ENCODE measurements at places on chromosomes 3 and 15.

DNA sequence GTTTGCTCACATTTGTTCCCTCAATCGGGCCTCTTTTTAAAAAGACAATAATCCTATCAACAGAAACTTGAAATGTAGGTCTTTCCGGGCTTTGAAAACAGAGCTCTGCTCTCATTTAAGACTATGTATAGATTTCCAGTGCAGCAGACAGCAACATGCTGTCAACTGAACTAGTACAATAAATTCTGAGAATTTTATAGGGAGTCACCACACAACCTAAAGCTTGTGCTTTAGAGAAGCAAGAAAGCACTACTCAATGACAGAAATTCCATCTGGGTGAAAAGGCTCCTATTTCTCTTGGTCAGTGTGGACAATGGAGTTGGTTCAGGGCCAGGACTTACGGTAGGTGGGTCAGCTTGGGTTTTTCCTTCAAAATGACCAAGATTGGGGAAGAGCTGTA, 583.5 kb downstream of the ROBO1 start:
- DNase-seq: no peak

DNA sequence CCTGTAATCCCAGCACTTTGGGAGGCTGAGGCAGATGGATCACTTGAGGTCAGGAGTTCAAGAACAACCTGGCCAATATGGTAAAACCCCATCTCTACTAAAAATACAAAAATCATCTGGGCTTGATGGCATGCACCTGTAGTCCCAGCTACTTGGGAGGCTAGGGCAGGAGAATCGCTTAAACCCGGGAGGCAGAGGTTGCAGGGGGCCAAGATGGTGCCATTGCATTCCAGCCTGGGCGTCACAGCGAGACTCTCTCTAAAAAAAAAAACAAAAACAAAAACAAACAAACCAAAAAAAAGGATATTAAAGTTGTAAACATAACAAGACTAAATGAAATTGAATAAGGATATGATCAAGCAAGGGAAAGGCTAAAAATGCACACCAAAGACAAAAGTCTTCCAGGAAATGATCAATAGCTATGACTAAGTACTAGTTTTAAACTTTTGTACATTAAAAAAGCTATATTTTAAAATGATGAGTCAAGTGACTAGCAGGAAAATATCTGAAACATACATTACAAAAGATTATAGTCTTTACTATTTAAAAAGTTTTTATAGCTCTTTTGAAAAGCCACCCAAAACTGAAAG, 28.6 kb downstream of the KLHL6 start:
- no peak for DNase-seq

GRCh38 chr3:26625187-26625586, 2.6 kb downstream of the LRRC3B start:
- no peak for DNase-seq

DNA sequence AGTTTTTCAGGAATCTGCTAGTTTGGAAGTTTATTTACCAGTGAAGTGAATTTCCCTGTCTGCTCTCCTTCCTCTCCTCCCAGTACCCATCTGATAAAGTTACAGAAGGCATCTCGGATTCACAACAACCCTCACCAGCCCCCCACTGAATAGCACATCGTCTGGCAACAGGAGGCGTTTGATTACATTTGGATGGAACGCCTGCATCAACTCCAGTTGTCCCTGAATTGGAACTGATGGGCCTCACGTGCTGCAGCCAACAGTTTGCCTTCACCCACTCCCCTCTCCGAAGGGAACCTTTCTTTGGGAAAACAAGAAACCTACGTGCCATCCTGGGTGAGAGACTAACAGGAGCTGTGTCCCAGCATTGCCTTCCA, 59.5 kb upstream of the BCL6 start:
- no peak for DNase-seq

GRCh38 chr3:193564012-193564411, 9.3 kb upstream of the ATP13A4 start:
- DNase-seq: peak; percentile 2

All from cardiac muscle cell (in vitro differentiated cells and primary cell).